B cell (primary cell): ENCODE measurements at places on chromosomes 5 and 9.

GRCh38 chr9:912776-913175 is 63.7 kb upstream of the DMRT3 start:
- no peak for DNase-seq

DNA sequence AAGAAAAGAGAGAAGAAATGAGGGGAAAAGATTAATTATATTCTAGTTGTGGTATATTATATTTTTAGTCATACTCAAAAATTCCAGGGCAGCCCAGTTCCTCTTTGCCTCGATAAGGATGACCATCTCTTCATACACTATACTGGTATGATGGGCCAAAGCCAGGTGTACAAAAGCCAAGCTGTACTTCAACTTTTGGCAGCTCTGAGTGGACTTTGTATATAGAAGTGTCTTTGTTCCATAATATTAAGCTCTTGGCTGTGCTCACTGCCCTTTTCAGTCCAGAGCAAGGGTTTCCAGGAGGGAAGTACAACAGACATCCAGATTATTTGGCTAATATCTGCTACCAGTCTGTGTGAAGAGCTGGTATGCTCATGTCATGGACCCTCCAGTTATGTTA is 934.3 kb upstream of the CDH10 start:
- DNase-seq, result no peak

- no peak for DNase-seq
Measured at GRCh38 chr5:76960004-76960625, 7.3 kb downstream of the CRHBP start.

- no peak for DNase-seq
Measured at GRCh38 chr5:39517800-39518199, 93.0 kb upstream of the DAB2 start.

- peak; percentile 6 for DNase-seq
Measured at GRCh38 chr5:32713361-32713769, 2.2 kb downstream of the NPR3 start.

DNA sequence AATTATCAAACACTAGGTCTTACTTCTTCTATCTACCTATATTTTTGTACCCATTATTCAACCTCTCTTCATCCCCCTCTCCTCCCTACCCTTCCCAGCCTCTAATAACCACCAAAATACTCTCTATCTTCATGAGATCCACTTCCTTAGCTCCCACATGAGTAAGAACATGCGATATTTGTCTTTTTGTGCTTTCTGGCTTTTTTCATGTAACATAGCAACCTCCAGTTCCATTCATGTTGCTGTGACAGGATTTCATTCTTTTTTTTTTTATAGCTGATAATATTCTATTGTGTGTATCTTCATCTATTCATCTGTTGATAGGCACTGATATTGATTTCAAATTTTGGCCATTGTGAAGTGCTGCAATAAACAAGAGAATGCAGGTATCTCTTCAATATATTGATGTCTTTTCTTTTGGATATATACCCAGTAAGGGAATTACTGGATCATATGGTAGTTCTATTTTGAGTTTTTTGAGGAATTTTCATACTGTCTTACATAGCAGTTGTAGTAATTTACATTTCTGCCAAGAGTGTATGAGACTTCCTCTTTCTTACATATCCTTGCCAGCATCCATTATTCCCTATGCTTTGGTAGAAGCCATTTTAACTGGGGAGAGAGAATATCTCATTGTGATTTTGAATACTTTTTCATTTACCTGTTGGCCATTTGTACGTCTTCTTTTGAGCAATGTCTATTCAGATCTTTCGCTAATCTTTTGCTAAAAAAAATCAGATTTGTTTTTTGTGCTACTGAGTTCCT is 156.8 kb downstream of the DCP2 start:
- no peak for DNase-seq

DNA sequence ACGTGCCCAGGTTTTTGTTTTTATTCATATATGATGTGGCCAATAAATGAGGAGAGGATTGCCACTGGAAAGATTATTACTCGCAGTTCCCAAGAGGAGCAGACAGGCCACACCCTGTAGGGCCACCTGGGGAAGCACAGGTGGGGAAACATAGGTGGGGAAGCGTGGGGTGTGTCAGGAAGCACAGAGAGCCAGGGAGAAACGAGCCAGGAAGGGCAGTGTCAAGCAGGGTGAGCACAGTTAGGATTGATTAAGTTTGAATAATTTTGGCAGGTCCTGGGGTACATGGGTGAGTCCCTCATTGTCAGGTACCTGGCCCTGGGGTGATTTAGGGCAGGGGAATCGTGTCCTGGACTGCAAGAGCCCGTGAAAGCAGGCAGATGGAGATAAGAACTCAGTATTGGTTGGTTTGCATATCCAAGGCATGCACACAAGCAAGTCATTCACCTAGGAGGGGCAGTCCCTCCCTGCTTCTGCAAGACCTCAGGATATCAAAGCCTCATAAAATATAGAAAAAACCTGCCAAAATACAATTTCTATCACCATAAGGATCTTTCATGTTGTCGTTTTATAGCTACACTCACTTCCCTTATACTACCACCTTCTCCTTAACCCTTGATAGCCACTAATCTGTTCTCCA is 22.4 kb downstream of the MVB12B start:
- no peak for DNase-seq

DNA sequence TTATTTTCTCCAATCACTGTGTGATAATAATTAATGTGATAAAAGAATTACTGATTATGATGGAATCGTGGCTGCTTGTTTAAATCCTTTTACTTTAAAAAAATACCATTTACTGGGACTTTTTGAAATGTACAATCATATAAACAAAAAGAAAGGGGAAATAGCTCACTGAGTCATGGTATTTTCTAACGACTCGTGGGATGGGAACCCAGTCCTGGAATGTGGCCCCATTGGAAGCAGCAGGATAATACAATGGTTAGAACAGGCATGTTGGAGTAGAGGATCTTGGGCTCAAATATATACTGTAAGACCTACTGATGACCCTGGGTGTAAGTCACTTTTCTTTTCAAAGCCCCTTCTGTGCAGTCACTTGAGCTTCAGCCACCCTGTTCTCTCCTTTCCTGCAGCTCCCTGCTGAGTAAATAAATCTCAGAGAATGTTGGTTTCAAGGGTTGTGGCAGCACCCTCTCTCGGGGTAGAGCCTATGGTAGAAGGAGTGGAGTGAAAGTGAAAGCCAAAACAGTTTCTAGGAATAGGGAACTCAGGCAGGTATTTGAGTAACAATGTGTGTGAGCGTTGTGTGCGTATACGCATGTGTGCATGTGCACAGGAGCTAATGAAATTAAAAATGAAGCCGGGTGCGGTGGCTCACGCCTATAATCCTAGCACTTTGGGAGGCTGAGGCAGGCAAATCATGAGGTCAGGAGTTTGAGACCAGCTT is 40.8 kb upstream of the LARP1 start:
- peak; percentile 52 for DNase-seq

- DNase-seq, result no peak
Measured at GRCh38 chr5:73617510-73618279, 8.3 kb upstream of the ARHGEF28 start.

DNA sequence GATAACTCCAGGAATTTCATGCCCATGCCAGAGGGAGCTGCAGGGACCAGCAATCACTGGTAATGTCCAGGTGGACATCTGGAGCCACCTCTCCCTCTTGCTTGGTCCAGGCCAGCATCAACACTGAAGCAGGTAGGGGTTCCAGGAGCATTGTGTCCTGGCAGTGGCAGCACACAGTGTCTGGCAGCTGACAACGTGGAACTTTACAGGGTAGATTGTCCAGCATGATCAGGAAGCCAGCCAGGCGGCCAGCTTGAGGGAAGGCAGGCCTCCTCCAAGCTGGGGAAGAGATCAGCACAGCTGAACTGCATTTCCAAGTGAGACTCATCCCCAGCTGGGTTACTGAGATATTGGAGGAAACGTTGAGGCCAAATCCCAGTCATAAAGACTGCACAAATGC is 82.6 kb upstream of the RASGRF2 start:
- DNase-seq, result no peak

DNA sequence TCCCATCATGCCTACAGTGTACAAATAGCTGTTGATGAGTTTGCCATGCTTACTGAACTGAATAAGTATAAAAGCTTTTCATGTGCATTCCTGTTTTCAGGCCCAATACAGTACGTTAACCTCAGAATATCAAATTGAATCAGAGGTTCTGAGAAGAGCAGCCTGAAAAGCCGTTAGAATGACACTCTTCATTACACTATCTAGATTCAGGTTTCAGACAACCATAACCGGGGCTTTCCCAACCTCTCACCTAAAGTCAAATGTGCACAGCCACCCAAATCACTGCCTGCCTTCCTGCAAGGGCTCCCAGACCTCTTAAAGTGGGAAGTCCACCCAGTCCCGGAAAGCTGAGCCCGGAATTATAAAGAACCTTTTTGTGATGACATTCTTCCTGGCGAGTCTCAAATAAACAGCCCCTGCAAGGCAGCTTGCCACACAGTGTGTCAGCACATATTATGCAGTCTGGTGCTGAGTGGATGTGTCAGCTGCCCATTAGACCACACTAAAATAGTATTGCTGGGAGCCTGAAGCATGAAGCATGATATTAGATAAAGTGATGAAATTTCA is 245.8 kb downstream of the TLE4 start:
- peak; percentile 56 for DNase-seq

- DNase-seq, result no peak
Measured at GRCh38 chr5:78411586-78411985, 51.2 kb downstream of the SCAMP1 start.

DNA sequence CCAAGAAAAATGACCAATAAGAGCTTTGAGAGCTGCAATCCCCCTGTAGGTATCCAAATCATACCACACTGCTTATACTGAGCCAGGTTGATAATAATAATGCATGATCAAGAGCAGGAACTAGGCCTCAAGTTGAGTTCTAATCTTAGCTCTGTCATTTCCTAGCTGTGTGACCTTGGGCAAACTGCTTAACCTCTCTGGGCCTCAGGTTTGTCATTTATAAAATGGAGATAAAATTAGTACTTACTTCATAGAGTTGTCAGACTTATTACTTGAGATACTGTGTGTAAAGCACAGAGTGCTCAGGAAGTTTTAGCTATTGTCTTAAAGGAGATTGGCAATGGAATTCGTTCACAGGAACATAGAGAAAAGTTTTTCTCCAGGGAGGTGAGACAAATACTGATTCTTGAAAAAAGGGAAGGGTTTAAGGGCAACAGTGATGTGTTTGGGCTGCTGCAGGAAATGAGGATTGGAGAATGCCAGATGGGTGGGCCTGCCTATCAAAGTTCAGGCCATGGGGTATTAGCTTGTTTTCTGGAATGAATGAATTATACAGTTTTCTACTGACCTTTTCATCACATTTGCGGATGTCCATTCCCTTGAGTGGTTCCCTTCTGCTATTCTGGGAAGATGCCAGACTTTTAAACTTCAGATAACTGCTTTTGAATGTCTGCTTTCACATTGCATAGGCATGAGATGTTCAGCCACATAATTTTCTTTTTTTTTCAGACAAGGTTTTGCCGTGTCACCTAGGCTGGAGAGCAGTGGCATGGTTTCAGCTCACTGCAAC is 10.2 kb upstream of the ATP6V0E1 start:
- no peak for DNase-seq

- no peak for DNase-seq
Measured at GRCh38 chr9:3936520-3937235, 363.2 kb downstream of the GLIS3 start.

- DNase-seq, result no peak
Measured at GRCh38 chr9:24436761-24437160, 108.9 kb downstream of the IZUMO3 start.

GRCh38 chr9:78682216-78682615 is 385.3 kb downstream of the PSAT1 start:
- DNase-seq, result no peak

- no peak for DNase-seq
Measured at GRCh38 chr5:141646026-141646425, 5.2 kb downstream of the FCHSD1 start.

DNA sequence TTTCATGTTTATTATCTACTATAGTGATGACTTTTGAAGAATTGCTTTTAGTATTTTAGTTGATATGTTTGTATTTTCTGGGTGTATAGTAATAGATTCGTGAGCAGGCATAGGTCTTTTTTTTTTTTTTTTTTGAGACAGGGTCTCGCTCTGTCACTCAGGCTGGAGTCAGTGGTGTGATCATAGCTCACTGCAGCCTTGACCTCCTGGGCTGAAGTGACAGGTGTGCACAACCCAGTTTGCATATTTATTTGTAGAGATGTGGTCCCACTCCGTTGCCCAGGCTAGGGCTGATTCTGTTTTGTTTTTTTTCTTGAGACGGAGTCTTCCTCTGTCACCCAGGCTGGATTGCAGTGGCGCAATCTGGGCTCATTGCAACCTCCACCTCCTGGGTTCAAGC is 11.9 kb downstream of the ERBIN start:
- peak; percentile 57 for DNase-seq

DNA sequence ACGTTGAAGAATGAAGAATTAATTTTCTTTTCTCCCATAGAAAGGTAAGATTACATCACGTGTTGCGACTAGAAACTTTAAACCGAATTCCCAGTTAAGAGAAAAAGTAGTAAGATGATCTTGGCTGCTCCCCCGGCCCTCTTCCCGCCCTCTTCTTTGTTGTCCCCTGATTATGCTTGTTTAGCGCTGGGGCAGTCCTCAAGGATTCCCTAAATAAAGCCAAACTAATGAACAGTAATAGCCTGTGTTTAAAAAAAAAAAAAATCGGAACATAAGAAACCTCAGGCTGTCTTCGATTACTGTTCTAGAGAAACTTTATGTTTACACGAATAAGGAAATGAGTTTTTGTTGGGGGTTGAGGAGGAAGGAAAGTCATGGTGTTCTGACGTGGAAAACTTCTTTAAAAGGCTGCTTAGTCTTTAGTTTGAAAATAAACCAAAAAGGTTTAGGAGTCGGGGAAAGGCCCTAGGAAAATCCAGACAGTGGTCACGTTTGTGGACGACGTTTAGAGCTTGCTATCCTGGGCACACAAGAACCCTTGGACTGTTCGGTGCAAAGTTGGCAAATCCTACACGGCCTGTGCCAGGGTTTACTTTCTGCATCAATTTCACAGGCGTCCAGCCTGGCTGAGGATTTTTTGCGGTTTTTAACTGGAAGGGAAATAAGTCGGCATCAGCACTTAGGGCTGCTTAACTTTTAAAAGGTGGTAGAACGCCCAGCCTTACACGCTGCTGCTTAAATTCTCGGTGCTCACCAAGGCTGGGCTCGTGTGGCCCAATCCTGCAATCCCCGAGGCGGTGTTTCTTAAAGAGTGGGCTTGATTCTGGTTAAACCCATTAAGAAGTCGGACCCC is 1.1 kb upstream of the MAT2B start:
- peak; percentile 59 for DNase-seq

DNA sequence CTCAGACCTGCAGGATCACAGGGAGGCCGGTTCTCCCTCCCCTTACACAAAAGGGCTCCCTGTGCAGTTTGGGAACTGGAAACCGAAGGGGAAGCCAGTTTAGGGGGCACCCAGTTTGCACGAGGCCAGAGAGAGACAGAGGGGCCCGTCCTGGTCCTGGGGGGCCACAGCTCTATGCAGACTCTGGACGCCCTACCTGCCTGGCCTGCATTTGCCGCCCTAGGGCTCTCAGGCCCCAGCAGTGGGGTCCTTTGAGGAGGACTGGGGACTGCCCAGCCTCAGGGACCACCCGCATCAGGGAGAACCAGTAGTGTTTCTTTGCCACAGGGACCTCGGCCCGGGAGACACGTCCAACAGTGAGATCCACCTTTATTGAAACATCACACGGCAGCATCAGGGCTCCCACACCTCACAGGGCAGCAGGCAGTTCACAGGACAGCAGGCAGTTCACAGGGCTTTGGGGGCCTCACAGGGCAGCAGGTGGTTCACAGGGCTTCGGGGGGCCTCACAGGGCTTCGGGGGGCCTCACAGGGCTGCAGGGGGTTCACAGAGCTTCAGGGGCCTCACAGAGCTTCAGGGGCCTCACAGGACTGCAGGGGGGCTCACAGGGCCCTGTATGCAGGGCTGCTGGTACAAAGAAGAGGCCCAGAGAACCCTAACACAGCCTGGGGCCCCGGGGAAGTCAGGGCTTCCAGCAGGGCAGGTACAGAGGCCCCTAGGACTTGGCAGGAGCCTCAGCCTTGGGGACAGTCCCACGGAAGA is 648 bp upstream of the NSMF start:
- no peak for DNase-seq
